ENCODE measurements at places on chromosomes 7 and 10.

GRCh38 chr7:1659696-1660095 lies 10.4 kb upstream of the ELFN1 start:
- no peak for DNase-seq

DNA sequence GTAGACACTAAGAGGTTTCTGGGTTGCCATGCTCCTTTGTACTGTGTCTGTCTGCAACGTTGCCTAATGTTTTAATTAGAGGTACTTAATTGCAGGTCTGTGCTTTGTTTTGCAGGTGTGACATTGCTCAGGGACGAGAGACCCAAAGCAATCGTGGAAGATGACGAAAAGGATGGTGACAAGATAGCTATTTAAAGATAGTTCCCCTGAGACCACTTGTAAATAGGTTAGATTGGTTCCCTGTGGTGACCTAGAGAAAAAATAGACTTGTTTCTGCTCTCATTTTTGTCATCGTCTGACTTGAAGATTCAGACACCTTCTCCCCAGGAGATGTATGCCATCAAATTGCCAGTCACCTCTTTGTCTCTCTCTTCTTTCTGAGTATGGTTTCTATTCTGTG lies 20.1 kb downstream of the PPP1R17 start:
- DNase-seq, result no peak

DNA sequence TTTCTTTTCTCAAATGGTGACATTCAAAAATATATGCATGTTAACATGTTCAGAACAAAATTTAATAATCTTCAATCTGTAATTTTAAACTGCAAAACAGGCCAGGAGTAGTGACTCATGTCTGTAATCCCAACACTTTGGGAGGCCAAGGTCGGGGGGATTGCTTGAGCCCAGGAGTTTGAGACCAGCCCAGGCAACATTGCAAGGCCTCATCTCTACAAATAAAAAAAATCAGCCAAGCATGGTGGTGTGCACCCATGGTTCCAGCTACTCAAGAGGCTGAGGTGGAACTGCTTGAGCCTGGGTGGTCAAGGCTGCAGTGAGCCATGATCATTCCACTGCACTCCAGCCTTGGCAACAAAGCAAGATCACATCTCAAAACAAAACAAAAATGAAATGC lies 394.3 kb downstream of the PARD3 start:
- DNase-seq, result no peak

DNA sequence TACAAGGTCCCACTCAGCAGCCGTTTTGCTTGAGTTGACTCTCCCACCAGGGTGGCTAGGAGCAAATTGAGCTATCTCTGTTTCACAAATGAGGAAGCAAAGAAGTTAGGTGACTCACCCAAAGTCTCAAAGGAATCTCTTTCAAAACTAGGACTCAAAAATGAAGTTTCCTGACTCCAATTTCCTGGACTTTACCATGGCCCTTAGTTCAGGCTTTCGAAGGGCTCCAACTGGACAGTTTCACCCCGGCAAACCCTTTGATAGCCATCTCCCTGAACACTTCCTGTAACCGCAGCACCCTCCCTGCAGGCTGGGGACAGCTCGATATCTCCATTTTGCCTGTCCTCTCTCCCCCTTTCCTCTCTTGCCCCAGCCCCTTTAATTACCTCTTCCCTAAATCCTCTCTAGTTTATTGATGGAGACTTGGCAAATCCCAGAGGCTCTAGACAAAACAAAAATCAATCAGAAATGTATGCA lies 4.7 kb upstream of the AFAP1L2 start:
- no peak for DNase-seq

DNA sequence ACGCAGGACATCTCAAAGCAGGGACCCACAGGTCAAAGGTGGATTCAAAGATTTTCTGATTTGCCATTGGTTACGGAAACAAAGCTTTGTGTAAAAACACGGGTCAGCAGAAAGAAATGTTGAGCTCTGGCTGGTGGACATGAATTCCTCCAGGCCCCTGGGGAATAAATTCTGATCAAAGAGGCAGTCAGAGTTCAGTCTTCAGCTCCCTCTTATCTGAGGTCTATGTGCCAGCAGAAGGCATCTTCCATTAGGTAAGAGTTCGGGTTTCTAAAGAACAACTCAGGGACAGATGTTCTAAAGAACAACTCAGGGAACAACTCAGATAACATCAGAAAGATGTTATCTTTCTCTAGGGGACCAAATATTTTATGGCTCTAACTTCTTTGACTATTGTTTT lies 64.9 kb upstream of the PALS2 start:
- DNase-seq, result no peak

- DNase-seq, result no peak
Observed at GRCh38 chr10:116679351-116679750, 58.6 kb downstream of the PNLIPRP2 start.

- DNase-seq, result no peak
Observed at GRCh38 chr10:98047009-98047741, 16.8 kb upstream of the CRTAC1 start.

- peak; percentile 38 for DNase-seq
Observed at GRCh38 chr10:3995302-3996210, 210.5 kb upstream of the KLF6 start.

DNA sequence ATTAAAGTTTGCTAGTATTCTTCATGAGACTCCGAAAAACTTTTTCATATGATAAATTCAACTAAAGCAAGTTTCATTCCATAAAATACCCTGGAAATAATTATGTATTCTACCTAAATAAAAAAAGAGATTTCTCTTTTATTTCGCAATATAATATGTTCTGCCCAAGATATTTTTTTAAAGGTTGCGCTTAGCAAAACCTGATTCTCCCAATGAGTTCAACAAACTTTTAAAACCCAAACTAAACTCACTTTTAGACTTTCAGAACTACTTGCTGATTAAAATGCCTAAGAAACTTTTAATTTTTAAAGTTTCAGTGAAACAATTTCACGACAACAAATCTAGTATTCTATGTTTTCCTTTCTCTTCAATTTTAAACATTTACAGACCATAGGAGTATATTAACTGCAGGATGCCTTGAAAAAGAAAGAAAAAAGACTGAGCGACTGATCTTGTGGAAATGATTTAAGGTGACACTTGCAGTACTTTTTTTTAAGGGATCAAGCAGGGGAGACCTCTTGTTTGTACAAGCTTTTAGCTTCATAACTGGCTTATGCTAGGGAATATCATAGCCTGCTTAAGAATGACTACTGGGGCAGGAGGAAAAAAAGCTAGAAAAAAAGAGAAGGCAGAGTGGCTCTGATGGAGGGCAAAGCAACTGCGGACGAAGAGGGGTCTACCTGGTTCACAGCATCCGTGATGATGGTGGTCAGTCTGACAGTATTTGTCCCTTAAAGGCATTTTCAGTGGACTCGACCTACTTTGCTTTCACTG lies 1.5 kb downstream of the ZNF800 start:
- DNase-seq, result no peak

- no peak for DNase-seq
Observed at GRCh38 chr10:77562742-77563141, 74.9 kb downstream of the KCNMA1 start.

DNA sequence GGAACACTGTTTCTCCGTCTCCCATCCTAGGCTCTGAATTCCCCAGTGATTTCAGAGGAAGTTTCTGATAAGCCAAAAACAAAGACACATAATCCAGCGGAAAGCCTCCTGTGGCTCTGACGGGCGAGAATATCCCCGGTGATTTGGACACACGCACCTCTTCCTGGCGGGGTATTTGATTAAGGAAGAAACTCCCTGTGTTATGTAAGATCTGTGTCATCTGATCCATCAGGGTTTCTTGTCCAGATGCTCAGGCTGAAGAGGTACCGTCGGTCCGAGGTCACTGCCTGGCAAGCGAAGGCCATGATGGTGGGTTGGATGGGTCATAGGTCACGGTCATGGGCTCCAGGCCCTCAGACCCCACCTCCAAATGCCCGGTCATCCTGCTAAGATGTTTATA lies 39.6 kb upstream of the DNAJB6 start:
- DNase-seq, result no peak

DNA sequence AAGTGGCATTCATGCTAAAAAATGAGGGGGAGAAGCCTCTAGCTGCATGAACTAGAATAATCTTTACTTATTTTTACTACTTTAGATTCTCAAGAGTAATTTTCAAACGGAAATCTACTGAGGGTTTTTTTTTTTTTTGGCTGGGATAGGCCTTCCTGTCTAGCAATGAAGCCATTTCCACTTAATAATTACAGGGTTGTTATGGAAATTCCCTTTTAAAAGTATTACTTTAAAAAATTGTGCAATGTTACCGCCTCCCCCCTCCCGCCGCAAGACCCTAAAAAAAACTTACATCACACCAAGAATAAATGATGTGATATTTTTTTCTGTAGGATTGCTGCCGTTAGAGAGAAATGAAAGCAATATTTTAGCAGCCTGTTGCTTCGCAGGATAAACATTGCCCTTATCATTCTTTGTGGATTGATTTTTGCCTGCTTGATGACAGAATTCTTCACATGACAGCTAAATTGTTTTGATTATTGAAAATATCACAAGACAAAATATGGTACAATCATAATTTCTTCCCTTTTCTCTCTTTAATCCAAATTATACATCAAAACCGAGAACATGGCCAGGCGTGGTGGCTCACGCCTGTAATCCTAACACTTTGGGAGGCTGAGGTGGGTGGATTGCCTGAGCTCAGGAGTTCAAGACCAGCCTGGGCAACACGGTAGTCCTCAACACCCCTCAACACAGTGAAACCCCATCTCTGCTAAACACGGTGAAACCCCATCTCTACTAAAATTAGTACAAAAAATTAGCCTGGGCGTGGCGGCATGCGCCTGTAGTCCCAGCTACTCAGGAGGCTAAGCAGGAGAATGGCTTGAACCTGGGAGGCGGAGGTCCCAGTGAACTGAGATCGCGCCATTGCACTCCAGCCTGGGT lies 32.8 kb downstream of the ARL4A start:
- DNase-seq, result no peak

GRCh38 chr10:103849880-103850571 lies 5.3 kb downstream of the SH3PXD2A start:
- peak; percentile 63 for DNase-seq

GRCh38 chr10:5293691-5294550 lies 70.8 kb upstream of the UCN3 start:
- peak; percentile 40 for DNase-seq

DNA sequence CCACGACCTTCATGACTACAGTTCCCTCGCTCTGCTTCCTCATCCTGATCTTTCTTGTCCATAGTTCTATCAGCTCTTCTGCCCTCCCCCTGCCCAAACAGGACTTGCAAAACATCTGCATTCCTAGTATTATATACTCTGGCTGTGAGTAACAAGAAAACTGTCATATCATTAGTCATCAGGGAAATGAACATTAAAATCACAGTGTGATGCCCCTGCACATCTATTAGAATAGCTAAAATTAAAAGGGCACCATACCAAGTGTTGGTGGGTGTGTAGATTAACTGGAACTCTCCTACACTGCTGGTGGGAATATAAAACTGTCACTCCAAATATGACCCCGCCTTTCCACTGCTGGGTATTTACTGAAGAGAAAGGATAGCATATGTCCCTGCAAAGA lies 141.8 kb downstream of the C7orf25 start:
- peak; percentile 3 for DNase-seq

- peak; percentile 55 for DNase-seq
Observed at GRCh38 chr7:136911344-136911743, 42.9 kb downstream of the CHRM2 start.

DNA sequence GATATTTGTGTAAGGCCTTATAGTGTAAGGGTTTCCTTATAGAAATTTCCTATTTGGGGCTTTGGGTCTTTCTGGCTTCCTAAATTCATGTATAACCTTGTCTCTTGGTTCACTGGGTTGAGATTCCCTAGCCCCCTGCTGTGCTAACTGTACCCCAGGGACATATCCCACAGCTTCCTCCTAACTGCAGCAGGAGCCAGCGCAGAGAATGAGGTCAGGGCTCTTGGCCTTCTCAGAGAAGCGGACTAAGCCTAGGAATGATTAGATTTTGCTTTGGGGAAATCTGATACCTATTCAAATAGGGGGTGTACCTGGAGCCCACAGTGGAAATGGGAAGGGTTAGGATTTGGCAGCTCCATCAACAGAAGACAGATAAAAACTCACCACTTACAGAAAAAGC lies 138.1 kb upstream of the EFCAB10 start:
- no peak for DNase-seq

- no peak for DNase-seq
Observed at GRCh38 chr7:103349805-103350204, 2.4 kb downstream of the PSMC2 start.

- peak; percentile 17 for DNase-seq
Observed at GRCh38 chr7:85828614-85829013, 641.8 kb upstream of the SEMA3D start.

DNA sequence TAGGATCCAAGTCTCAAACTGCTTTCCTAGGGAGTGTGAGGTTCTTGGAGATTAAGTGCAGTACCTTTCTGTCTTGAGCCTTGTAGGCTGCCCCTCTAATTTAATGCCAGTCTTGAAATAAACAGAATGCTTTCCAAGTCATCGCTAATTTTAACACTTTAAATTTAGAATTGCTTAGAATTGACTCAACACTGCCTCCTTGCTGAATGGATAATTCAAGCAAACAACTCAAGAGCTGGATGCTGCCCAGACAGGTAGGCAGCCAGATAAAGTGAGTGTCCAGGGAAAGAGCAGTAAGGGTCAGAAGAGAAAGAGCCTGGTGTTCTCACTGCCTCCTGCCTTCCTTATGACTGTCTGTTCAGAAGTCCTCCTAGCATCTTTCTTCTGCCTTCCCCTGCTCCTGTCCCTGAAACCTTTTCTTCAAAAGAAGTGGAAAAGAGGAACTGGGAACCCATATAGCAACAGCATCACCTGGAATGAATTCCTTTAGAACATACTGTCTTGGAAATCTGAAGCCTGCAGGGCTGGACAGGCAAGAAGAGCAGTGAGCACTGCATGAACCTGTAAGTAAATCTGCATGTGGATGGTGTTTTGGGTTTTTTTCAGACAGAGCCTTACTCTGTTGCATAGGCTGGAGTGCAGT lies 3.1 kb upstream of the GOT1 start:
- peak; percentile 16 for DNase-seq

GRCh38 chr10:79320820-79321493 lies 26.3 kb upstream of the PPIF start:
- DNase-seq, result peak; percentile 86

DNA sequence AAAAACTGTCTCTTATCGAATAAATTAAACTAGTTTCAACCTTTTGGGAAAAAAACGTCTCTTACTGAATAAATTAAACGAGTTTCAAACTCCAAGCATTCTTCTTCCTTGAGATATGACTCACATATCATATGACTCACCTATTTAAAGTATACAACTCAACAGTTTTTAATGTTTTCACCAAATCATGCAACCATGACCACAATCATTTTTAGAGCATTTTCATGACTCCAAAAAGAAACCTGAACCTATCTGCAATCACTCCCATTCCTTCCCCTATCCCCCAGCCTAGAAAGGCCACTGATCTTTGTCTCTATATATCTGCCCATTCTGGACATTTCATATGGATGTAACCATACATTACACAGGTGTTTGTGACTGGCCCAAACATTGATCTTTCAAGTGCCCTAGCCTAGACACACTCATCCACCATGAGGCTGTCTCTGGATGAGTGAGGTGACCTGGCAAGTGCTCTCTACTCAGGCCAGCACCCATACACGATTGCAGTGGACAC lies 115.3 kb downstream of the PIP4K2A start:
- DNase-seq, result peak; percentile 76

Measured in adipocyte (in vitro differentiated cells).